ENCODE measurements at places on chromosomes 13 and 19.

- DNase-seq: no peak
These were observed 10.5 kb downstream of the CDADC1 start for GRCh38 chr13:49258089-49258796.

DNA sequence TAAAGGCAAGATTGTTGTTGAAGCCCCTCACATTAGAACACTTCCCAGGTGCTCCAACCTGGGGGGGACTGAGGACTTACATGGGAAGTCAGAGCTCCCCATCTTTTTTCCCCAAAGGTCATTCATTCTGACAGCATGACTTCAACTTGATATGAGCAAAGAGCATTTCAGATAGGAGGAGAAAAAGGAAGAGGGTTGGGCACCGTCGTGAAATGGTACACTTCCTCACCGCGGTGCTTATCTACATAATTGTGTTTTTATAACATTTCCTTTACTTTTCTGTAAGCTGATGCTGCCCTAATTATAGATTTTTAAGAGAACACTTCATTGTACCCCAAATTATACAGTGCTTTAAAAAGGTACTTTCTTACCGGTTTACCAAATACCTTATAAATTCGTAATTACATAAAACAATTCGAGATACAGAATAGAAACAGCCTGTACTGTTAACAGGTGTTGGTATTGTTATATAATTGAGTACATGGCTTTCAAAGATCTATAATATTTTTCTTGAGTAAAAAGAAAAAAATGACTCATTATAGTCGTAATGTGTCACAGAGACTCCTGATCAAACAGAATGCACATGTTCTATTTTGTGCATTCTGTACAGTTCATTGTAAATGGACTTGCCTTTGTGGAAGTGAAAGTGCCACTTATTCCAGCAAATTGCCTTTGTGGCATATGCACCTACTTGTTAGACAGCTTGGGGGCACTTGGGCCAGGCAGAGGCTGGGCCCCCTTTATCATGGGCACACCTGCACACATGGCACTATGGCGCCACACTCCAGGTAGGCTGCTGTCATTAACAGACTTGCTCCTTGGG, 81.8 kb downstream of the GGACT start:
- DNase-seq: no peak

GRCh38 chr13:24905242-24905641, 141.3 kb downstream of the RNF17 start:
- no peak for DNase-seq

- no peak for DNase-seq
These were observed 799.8 kb upstream of the SLC10A2 start for GRCh38 chr13:103866048-103866447.

DNA sequence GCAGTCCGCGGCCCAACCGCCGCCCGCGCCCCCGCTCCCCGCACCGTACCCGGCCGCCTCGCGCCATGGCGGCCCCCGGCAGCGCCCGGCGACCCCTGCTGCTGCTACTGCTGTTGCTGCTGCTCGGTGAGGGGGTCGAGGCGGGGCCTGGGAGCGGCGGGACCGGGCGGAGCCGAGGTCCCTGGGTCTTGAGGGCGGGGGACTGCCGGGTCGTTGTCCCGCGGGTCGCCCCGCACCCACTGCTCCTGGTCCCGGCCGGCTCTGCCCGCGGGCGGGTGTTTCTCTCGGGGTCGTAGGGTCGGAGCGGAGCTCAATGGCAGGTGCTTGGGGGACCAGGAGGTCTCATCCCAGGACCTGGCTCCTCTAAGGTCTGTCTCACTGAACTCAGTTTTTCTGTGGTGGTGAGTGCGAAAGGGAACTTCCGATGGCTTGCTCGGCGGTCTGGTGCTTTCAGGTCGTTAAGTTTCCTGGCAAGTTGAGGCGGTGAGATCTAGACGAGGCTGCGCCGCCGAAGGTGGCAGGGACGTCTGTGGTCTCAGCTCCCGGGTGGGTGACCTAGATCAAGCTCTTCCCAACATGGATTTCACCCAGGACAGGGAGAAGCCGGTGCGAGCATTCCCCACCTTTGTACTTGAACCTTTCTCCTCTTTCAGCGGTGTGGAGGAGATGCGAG, 467 bp downstream of the LAMP1 start:
- DNase-seq: peak; percentile 26

DNA sequence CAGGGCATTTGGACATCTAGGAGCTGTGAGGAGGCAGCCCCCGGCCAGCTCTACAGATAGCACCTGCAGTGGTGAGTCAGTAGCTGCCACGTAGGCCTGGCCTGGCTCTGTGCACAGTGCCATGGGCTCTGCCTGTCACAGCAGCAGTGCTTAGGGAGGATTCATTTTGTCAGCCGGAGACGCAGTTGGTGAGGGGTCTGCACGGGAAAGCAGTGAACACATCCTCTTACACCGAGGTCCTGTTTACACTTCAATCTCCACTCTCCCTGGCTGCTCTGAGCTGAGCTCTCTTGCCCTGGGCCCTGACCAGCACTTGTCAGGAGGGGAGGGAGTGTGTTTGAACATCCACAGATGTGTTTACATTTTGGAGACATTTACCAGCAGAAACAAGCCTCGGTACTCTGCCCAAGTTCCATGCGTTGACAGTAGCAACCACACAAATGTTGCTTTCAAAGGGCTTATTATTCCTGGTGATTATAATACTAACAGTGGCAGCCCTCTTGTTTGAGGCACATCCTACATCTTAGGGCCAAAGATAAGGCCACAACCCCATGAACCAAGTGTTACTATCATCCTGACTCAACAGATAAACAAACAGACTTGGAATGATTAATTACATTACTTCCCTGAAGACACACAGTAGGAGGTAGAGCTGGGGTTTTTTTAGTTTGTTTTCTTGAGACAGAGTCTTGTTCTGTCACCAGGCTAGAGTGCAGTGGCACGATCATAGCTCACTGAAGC, 148.9 kb downstream of the USP12 start:
- no peak for DNase-seq

DNA sequence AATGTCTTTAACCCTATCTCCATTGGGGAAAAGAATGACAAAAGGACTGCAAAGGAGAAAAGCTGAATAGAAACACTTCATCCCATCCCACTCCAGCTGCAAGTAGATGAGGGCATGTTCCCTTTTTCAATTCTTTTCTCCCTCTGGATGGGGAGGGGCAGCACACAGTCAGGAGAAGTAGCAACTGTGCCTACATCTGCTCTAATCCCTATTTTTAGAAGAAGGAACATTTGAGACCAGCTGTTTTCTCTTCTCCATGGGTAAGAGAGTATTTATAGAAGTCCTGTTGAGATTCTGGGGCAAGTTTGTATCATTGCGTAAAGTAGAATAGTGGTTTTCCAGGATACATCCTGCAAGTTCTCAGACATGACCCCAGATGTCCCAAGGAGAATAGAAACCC, 9.3 kb upstream of the GTF3A start:
- DNase-seq: no peak

DNA sequence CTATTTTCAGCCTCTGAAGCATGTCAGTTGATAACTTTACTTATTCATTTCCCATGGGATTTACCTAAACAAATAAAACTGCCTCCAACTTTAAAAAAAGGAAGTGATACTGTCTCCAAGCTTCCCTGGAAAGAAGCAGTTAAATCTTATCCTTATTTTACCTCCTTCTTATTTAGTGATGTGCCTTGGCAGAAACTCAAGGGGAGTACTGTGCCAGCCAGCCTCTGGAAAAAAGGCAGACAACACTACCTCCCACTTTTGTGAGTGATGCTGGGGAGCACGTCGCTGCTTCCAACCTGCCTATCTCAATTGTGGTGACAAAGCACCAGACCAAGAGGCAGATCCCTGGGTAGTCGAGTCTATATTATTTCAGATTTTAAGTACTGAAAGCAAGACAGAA, 765.6 kb downstream of the DIAPH3 start:
- no peak for DNase-seq

DNA sequence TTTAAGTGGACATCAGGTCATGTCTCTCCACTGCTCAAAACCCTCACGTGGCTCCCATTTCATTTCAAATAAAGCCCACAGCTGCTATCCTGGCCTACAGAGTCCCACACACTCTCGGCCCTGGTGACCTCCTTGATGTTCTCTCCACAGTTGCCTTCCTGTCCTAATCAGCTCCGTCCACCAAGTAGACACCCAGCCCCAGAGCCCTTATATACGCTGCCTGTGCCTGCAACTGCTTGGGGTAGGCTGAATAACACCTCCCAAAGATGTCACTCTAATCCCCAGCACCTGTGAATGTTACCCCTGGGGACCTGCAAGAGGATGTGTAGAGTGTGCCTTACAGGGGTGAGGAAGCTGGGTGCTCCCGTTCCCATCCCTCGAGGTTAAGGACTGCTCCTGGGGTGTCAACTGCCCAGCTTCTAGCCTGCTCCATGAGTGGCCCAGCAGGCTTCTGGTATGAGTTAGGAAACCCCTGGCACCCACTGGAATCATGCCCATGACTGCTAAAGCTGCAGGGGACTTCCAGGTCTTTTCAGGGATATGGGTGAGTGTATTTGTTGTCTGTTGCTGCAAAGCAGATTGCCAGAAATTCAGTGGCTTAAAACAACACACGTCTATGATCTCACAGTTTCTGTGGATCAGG, 6.0 kb downstream of the FAM187B start:
- DNase-seq: no peak

- DNase-seq: no peak
These were observed 515.8 kb downstream of the SLITRK6 start for GRCh38 chr13:85283408-85283807.

DNA sequence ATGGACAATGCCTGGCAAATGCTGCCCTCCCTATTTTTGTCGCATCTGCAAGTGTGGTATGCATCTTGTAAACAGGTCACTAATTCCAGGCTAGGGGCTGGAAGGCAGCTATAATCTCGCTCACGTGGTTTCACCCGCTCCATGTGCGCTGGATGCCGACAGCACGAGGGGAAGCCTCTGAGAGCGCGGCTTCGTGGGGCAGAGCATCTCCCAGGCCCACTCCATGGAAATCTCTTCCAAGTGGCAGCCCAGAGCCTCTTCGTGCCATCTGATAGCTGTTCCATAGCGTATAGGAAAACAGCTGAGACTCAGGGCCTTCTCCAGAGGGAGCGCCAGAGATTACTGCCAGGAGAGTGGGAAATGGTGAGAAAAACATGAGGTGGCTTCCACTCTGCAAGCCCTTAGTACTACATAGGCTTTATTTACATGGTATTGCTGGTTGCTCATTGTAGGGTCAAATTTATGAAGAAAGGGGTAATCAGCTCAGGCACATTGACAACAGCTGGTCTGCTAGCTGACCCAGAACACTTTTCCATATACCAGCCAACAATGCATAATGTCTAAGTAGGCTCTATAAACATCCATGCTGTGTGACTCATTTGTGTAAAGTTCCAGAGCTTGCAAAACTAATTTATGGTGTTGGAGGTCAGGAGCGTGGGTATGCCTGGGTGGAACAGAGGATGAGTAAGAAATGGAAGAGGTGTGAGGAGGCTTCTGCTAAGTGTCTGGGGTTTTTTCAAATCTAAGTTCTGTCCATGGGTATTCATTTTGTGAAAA, 165.2 kb downstream of the SHISA2 start:
- DNase-seq: no peak

GRCh38 chr19:46713781-46714443, 3.0 kb downstream of the PRKD2 start:
- DNase-seq: peak; percentile 64

DNA sequence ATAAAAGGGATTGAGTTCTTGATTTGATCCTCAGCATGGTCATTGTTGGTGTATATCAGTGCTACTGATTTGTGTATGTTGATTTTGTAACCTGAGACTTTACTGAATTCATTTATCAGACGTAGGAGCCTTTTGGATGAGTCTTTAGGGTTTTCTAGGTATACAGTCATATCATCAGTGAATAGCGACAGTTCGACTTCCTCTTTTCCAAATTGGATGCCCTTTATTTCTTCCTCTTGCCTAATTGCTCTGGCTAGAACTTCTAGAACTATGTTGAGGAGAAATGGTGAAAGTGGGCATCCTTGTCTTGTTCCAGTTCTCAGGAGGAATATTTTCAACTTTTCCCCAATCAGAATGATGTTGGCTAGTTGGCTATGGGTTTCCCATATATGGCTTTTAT, 27.0 kb downstream of the POMP start:
- DNase-seq: no peak

GRCh38 chr13:49865218-49865617, 70.9 kb downstream of the SPRYD7 start:
- no peak for DNase-seq

GRCh38 chr19:21082011-21082975, at the start of gene ZNF714:
ZNF714 (plus strand) TSS chr19:21082203; CDS start chr19:21098269, 16,066 bp downstream.
- DNase-seq: peak; percentile 38

GRCh38 chr13:70732611-70733010, 624.4 kb upstream of the KLHL1 start:
- no peak for DNase-seq

GRCh38 chr19:44653977-44654774, 10.5 kb downstream of the PVR start:
- peak; percentile 10 for DNase-seq

- no peak for DNase-seq
These were observed 518 bp downstream of the TFDP1 start for GRCh38 chr13:113584870-113585671.

DNA sequence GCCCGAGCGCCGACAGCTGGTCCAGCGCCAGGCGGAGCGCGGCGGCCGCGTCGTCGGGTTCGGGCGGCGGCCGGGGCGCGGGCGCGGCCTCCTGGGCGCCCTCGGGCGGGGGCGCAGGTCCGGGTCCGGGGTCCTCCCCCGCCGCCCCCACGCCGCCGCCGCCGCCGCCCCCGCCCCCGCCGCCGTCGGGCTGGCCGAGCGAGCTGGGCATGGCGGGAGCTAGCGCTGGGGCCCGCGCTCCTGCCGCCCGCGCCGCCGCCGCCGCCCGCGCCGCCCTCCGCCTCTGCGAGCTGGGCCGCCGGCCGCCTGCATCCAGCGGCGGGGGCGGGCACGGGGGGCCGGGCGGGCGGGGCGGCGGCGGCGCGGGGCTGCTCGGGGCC, 287 bp downstream of the MEX3D start:
- DNase-seq: no peak

GRCh38 chr19:19944583-19944880, 43.8 kb downstream of the ZNF93 start:
- DNase-seq: no peak

DNA sequence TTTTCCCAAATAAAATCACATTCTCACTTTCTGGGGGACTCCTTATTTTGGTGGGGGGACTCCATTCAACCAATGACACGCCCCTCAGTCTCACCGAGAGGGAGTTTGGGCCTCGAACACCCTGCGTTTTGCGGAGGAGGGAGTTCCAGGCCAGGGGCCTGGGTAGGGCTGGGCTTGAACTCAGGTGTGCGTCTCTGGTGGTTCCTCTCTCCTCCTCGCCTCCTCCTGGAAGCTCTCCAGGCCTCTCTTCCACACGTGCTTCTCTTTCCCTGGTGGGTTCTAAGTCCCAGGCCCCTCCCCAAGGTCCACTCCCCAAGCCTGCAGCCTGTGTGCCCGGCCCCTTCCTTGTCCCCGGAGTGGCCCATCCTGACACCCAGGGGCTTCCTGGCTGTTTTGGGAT, 14.7 kb downstream of the MEX3D start:
- no peak for DNase-seq

GRCh38 chr13:72317346-72318109, 409.9 kb downstream of the MZT1 start:
- no peak for DNase-seq

DNA sequence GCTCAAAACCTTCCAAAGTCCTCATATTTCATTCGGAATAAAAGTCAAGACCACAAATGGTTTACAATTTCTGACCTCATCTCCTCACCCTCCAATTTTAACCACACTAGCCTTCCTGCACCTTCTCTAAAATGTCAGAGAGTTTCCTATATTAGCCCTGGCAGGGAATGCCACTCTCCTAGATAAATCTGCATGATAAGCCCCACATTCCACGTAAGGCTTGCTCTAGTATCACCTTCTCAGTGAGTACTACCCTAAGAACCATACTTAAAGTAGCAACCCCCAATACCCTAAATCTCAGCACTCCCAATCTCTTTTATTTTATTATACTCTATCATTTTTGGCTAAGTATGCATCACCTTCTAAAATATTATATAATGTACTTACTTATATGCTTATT, 100.5 kb upstream of the SLITRK5 start:
- DNase-seq: no peak
